ENCODE measurements at places on chromosomes 16 and 17.

DNA sequence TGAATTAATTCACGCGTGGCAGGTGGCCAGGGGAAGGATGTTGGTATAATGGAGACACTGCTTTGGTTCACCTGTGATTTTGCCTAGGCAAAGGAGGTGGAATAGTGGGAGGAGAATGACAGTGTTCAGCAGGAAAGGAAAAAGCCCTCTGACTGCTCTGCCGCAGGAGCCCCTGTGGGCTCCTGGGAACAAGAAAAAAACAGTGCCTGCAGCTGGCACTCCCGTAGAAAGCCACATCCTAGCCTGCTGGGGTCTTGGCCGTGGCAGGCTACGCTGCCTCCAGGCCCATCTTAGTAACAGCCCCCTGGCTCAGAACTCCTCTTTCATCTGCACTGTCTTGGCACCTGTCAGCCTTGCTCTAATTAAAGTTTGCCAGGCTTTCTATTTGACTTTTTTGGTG lies 20.6 kb downstream of the ADORA2B start:
- DNase-seq: no peak

DNA sequence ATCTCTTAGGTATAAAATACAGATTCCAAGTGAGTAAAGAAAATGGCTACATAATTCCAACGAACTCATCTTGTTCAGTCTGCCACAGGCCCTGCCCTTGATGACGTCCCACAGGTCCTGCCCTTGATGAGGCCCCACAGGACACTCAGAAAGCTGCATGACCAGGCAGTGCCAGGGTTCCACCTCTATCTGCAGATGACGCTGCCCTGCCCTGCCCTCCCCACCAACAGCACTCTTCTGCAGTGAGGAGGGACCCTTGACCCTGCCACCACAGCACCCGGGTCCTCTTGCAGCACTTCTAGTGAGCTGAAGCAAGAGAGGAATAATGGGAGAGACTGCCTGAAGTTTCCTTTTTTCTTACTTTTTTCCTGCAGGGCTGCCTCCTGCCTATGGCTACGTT lies 118.4 kb downstream of the VPS53 start:
- DNase-seq: no peak

DNA sequence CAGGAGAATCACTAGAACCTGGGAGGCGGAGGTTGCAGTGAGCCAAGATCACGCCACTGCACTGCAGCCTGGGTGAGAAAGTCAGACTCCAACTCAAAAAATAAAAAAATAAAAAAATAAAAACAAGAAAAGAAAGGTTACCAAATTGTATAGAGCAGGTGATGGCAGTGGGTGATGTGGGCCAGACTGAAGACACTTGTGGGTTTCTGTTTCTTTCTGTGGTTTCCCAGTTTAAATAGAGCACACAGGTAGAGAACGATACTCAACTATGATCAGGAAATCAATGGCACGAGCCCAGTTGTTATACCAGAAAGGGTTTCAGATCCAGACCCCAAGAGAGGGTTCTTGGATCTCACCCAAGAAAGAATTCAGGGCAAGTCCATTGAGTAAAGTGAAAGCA lies 32.6 kb downstream of the NUBP1 start:
- no peak for DNase-seq

DNA sequence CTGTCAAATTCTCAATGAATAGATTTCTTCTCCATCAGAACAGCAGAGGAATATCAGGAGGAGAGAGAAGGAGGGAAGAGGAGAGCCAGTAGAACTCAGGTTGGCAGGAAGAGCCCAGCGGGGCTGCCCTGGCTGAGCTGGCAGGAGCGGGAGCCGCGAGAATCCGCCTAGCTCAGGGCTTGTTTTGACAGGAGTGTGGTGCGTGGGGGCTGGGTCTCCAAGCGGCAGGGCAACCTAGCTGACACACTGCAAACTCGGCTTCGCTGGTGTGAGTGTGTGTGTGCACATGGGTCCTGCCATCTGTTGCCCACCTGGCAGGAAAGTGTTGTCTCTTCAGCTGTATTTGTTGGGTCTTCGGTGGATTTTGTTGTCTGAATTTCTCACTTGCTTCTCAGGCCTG lies 27.9 kb upstream of the BCAR1 start:
- DNase-seq: no peak

DNA sequence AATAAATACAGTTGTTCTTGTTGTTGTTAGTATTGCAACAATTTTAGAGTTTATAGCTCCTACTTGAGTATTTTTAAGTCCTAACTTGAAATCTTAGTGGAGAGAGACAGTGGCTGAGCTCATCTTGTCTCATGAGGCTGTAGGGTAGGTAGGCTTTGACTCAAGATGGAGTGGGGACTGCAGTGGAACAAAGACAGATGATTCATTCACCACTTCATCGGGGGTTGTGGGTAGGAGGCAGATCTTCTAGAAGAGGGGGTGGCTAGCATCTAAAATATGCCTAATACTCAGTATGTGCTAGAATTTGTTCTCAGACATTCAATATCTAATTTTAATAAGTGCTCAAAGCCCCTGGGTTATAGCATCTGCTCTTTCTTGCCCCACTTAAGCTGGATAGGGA lies 13.1 kb upstream of the MMD start:
- no peak for DNase-seq

- DNase-seq: no peak
Observed at GRCh38 chr16:11300560-11300892, 19.4 kb upstream of the PRM1 start.

- no peak for DNase-seq
Observed at GRCh38 chr17:30332057-30332542, 1.8 kb downstream of the TMIGD1 start.

- no peak for DNase-seq
Observed at GRCh38 chr17:21397341-21398190, 21.4 kb downstream of the KCNJ12 start.

DNA sequence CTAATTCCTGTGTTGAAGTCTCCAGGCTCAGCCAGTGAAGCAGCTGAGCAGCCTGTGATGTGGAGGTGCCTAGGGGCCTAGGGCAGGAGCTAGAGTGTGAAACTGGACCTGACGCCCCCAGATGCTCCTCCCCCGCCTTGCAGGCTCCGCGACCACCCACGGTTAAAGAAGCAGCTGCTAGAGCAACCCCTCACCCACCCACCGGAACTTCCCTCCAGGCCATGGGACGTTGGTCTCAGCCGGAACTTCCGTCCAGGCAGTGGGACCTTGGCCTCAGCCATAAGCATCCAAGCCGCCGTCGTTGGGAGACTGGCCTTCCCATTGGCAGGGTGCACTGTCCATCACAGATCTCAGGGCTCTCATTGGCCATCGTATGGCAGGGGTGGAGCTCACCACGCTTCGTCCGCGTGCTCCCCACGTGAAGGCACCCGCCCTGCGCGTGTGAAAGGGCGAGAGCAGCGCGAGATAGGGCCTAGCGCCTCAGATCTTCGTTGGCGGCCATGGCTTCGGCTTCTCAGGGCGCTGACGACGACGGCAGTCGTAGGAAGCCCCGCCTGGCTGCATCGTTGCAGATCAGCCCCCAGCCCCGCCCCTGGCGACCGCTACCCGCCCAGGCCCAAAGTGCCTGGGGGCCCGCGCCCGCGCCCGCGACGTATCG lies at the start of gene ADAD2:
ADAD2 (plus strand) TSS at position 427 of the 658 bp plus-strand sequence; CDS start at position 501, 74 bp downstream.
- no peak for DNase-seq

DNA sequence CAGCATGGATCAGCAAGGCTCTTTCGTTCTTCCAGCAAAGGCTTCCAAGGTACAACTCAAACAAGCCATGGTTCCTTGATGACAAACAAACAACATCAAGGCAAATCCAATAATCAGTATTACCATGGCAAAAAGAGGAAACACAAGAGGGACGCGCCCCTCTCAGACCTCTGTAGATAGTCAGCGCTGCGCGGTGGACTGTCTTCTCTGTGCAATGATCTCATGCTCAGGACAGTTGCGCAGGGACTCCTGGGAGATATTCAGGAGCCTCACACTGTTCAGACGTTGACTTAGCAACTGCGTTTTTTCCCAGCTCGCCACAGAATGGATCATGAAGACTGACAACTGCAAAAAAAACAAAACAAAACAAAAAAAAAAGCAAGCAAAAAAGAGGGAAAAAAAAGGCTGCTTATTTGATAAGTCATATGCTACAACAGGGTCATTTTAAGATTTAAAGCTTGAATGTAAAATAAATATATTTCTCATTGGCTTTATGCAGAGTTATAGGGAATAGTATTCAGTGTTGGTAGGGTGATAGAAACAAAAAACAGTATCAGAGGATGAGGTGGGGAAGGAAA lies 37.1 kb upstream of the ADCY7 start:
- DNase-seq: no peak

DNA sequence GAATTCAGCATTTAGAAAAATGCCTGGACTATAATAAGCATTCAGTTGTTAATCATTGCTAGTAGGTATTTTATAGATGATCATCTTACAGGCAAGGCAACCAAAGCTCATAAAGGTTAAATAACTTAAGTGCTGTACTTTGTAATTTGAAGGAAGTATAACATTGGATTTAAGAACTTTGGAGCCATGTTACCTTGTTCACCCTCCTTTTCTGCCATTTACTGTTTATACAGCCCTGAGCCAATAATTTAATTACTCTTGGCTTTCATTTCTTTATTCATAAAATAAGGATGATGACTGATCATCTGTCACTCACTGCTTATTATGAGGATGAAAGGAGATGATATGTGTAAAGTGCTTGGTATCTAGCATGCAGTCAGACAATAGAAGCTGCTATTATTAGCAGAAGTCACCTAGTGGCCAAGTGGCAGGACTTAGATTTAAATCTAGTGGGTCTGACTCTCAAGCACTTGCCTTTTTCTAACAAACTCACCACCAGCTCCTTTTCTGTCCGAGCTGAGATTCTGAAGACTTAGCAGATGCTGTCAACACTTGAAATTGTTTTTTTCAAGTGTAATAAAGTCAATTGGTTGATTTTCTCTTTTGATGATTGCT lies 18.3 kb upstream of the DDX52 start:
- DNase-seq: no peak

GRCh38 chr17:1005361-1005946 lies 8.5 kb downstream of the TIMM22 start:
- DNase-seq: no peak

GRCh38 chr17:79391376-79392233 lies 219.2 kb downstream of the RBFOX3 start:
- DNase-seq: peak; percentile 28

DNA sequence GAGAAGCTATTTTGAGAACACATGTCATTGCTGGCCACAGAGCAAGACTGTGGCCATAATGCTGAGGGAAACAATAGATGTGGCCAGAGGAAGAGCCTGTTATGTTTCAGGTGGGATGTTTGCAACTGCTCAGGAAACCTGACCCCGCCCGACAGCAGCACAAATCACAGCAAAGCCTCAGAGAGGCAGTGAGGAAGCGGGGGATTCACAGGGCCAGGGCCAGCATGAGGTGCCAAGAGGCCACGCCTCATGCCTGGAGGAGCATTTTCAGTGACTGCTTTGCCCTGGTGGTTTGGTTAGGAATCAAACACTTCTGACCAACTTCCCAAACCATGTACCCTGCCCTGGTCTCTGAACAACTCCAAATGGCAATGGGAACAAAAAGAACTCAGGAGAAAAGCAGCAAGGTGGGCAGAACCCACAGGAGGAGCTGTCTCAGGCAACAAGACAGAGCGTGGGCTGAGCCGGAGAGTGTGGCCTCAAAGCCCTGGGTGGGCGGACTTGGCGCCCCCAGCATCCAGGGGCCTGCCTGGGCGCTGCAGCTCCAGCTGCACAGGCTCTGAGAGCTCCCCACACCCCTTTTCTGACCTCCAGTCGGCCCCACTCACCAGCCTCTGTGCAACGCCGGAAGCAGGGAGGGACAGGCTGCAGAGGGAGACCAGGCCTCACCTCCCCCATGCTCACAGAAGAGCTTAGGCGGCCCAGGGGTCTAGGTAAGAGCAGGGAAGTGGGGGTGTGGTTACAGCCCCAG lies 20.6 kb downstream of the HIC1 start:
- DNase-seq: no peak

DNA sequence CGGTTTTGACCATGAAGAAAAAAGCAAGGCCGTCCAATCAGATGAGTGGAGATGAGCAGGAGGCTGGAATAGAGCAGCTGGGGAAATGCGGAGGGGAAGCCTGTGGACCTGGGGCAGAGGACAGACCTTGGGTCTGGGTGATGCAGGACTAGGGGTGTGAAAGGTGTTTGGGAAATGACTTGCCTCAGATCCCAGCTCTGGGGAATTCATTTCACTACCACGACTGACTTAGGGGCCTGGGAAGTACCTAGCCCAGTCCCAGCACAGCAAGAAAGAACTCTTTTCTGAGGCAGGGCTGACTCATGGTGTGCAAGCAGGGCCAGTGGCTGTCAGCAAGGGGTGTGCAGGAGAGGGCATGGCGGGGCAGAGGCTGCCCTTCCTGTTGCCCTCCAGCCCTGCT lies 14.8 kb downstream of the DNAI2 start:
- no peak for DNase-seq

- DNase-seq: peak; percentile 4
Observed at GRCh38 chr17:14926526-14927122, 338.5 kb downstream of the PMP22 start.

- DNase-seq: no peak
Observed at GRCh38 chr17:68719431-68719830, 118.3 kb upstream of the FAM20A start.

DNA sequence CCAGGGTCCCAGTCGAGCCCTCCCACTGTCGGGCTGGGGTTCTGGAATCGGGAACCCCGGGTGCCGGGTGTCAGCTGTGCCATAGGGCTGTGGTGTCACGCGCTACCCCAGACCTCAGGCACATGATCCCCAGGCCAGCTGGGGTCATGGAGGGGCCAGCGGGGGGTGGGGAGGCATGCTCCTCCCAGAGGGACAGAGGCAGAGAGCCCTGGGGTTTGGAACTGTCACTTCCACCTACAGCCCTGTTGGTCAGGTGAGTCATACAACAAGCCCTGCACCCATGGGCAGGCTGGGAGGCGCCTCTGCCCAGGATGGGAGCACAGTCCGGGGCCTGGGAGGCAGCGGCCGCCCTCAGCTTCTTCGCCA lies 63.0 kb downstream of the BAIAP2 start:
- no peak for DNase-seq

DNA sequence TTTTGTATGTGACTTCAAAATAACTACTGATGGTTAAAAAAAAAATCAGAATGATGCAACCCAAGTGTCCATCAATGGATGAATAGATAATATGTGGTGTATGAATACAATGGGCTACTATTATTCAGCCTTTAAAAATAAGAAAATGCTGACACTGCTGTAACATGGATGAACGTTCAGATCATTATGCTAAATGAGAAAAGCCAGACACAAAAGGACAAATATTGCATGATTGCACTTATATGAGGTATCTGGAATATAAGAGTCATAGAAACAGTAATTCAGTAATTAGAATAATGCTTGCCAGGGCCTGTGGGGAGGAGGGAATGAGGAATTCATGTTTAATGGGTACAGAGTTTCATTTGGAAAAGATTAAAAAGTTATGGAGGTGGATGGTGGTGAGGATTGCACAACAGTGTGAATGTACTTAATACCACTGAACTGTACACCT lies 25.4 kb downstream of the TENT4B start:
- no peak for DNase-seq
